Psoas muscle (tissue), 8 donors: ENCODE measurements at places on chromosomes 3 and 15. TPM values are rescaled to one million over a fixed set of nuclear protein-coding genes. Genes with fewer than 3 reads are reported as not detected.
A peak's percentile ranks its signal among the peaks of the same experiment; 100 is the strongest.

CCR3 gene
- 0.48 TPM for total RNA-seq

MME gene
- total RNA-seq: 44.1 TPM

SEMA3G gene
- 6.0 TPM for total RNA-seq

PLSCR5 gene
- not detected for total RNA-seq

C3orf80 gene
- total RNA-seq: 0.26 TPM

SKOR1 gene
- 0.34 TPM for total RNA-seq

BCL2A1 gene
- total RNA-seq: 1.0 TPM

POC1A gene
- total RNA-seq: 1.5 TPM

WDR48 gene
- 27.6 TPM for total RNA-seq

SST gene
- not detected for total RNA-seq

SPTBN5 gene
- 0.22 TPM for total RNA-seq

TXNRD3 gene
- 7.7 TPM for total RNA-seq

SCAANT1 gene
- not detected for total RNA-seq

CEP19 gene
- 0.59 TPM for total RNA-seq

GRCh38 chr3:127486321-127486944, 104.1 kb downstream of the TPRA1 start:
- no peak for DNase-seq

GRCh38 chr3:14461748-14462324, 59.4 kb downstream of the SLC6A6 start:
- no peak for DNase-seq

DNA sequence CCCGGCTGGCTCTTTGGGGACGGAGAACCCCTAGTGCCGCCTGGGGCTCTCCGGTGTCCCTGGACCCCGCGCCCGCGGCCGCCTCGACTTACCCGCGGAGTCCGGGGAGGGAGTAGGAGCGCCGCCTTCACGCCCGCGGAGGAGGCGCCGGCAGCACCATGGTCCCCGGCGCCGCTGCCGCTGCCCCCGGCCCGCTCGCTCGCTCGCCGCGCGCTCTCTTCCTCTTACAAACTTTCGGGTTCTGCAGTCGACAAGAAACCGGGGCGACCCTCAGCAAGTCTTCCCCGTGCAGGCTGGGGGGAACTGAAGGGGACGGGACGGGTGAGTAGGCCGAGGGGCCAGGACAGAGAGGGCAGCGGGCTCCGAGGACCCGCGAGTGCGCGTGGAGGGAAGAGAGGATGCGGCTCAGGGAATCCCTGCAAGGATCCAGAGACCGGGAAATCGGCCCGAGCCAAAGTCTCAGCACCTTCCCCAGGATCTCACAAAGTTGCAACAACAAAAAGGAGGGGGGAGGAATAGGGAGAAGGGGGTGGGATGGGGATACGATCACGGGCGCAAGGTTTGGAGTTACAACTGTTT, 2.0 kb downstream of the FOXP1 start:
- peak; percentile 71 for DNase-seq

- DNase-seq: no peak
Measured at GRCh38 chr15:96720251-96720650, 389.8 kb downstream of the NR2F2 start.

- DNase-seq: no peak
Measured at GRCh38 chr15:33926260-33926659, 42.0 kb upstream of the CHRM5 start.

- no peak for DNase-seq
Measured at GRCh38 chr3:49279376-49279775, 2.3 kb upstream of the C3orf62 start.

GRCh38 chr3:21390136-21390535, 360.9 kb downstream of the ZNF385D start:
- DNase-seq: no peak

DNA sequence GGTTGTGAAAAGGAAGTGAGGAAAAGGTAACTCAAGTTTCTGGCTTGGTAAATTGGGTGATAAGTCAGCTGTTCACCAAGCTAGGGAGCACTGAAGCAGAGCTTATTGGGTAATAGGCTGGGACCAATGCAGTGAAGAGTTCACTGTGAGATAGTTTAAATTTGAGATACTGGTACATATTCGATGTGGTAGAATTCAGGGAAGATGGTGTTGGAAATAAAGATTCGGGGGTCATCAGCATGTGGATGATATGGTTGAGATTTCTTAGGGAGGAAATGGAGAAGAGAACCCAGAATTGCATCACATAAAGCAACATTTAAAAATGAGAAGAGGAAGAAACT, 16.9 kb downstream of the MME start:
- no peak for DNase-seq

GRCh38 chr3:78875436-78875835, 892.4 kb downstream of the ROBO1 start:
- DNase-seq: no peak

DNA sequence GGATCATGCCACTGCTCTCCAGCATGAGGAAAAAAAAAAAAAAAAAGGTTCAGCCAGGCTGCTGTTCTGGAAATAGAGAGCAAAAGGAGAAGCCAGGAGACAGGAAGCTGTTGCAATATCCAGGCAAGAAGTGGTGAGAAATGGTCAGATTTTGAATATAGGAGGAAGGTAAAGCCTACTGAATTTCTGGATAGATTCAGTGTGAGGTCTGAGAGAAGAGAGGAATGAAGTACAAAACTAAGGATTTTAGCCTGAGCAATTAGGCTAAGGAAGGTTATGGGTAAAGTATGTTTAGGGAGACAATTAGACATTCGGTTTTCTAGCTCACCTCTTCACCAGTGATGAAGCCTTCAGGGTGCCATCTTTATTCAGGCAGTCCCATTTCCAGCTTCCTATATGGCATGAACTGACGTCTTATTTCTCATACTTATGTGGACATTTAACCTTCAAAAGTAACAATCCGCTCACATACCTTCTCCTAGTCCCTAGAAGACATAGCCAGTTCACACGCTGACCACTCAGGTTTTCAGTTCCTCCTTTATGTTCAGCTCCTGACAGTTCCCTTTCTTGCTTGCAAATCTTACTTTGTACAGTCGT, 57.2 kb downstream of the KIF9 start:
- no peak for DNase-seq

GRCh38 chr15:101813803-101814534, 2.0 kb downstream of the OR4F15 start:
- DNase-seq: no peak

DNA sequence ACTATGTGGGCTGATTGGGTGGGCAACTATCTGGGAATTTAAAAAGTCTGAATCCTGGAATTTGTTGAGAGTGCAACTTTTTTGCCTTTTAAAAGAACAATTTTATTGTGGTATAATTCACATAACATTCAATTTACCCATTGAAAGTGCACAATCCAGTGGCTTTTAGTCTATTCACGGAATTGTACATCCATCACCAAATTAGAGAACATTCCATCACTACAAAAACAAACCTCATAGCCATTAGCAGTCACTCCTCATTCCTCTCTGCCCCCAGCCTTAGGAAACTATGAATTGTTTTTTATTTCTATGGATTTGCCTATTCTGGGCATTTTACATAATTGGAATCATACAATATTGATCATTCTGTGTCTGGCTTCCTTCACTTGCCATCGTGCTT, 101.8 kb upstream of the ALDH1A3 start:
- DNase-seq: no peak

- no peak for DNase-seq
Measured at GRCh38 chr3:165638034-165638433, 199.2 kb downstream of the BCHE start.

- DNase-seq: no peak
Measured at GRCh38 chr3:102106416-102107097, 257.2 kb downstream of the NFKBIZ start.

- no peak for DNase-seq
Measured at GRCh38 chr3:40242216-40242615, 67.3 kb upstream of the EIF1B start.

DNA sequence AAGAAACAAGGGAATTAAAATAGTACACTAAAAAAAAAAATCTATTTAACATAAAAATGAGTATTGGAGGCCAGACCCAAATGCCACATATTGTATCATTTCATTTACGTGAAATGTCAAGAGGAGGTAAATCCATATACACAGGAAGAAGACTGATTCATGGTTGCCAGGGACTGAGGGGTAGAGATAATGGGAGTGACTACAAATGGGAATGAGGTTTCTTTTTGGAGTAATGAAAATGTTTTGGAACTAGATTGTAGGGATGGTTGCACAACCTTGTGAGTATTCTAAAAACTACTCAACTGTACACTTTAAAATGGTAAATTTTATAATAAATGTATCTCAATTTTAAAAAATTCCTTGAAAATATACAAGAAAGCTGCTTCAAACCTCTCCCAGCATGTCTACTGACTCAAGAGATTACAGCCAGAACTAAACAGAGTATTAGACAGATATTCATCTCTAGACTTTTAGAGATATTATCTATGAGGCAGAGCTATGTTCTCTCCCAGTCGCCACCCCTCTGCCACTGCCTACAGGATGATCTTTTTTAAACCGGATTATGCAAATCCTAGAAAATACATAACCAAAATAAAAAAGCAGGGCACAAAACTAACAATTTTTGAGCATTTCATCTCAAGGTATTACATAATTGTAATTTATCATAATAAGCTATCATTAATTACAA, 6.2 kb downstream of the HLTF start:
- DNase-seq: no peak

DNA sequence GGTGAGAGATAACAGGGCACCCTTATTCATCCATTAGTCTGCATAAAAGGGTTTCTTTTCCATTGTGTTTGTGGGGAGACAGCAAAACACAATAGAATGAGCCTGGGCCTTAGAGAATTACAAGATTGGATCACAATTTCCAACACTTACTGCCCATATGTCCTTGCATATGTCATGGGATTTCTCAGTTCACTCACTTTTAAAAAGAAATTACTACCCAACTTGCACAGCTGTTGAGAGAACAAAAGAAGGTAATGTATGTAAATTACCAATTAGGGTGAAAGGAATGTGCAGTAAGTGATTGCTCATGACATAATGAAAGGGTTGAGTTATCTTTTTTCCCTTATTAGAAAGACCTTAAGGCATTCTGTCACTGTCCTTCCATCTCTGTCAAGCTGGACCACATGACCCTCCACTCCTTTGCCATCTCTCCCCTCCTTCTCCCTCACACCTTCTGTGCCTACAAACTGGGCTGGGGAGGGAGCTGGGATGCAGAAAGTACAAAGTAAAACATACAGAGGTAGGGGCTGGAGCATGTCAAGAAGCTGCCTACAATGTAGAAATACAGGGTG, 244.2 kb downstream of the ZMAT3 start:
- DNase-seq: no peak

DNA sequence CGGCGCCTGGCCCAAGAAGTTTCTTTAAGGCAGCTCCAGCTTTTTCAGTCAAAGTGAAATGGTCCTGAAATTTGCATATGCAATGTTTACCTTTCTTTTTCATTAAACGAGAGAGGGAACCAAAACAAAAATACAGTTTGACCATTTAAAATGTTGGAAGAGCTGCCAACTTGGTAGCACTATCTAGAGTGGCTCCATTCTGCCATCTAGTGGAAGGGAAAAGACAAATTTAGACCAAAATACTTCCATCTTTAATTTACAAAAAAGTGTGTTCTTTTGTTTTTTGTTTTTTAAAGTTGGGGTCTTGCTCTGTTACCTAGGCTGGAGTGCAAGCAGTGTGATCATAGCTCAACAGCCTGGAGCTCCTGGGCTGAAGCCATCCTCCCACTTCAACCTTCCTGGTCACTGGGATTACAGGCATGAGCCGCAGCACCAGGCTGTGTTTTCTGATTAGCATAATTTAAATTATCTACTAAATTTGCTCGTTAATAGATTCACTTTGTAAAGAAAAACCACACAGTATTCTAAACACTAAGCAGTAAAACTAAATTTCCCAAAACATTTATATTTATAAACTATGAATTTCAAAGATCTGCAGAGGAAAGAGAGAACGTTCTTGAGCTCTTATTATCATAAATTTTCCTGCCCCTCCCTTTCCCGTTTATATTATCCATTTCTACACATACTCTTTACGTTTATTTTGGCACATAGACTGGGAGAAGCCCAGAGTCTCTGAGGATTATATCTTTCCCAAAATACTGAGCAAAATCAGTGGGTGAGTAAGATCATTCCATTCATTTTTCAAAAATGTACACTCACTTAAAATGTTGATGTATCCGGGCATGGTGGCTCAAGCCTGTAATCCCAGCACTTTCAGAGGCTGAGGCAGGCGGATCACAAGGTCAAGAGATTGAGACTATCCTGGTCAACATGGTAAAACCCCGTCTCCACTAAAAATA, 15.4 kb upstream of the RFC4 start:
- DNase-seq: no peak

DNA sequence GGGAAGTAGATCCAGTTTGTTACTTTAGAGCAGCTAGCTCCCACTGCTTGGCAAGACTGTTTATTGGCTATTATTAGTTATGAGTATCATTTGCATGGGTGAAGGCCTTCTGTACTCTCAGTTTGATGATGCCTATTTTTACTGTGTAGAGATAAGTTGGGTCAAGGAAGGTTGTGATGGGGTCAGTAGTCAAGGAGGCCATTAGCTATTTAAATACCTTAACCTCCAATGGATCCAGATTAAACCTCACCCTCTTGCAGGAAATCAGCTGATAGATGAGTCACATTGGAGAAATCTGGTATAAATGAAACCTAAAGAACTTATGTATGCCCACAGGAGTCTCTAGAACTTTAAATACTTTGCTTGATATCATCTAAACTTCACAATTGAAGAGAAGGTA, 45.0 kb downstream of the THBS1 start:
- no peak for DNase-seq

DNA sequence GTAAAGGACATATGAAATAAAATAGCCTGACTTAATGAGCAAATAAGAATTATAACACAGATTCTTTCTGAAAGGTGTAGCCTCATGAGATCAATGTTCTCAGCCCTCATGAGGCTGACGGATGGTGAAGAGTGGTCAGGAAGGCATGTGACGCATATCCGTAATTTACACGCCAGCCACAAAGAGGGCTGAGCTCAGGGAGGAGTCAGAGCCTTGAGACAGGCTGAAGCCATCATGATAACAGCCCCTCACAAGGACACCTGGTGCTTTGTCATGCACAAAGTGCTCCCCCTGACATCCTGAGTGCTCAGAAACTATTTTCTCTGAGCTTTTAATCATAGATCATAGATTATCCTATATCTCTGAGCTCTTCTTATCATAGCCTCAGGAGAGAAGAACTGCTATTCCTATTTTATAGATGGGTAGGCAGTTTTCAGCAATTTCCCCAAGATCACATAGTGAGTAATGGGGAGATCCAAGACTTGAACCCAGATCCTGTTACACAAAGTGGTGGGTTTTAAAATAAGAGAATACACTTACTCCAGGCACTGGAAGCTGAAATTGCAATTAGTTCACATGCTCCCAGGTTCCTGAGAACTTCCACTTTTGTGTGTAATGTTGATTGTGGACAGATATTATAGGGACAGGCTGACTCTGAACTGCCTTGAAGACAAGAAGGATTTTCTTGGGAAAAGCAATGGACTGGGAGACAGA, 267.1 kb downstream of the RPLP1 start:
- DNase-seq: no peak
